ENCODE measurements at places on chromosomes 16 and 17.

- DNase-seq = no peak
Measured at GRCh38 chr16:27335349-27336053, 21.7 kb downstream of the IL4R start.

- DNase-seq = no peak
Measured at GRCh38 chr17:70677783-70678647, 508.7 kb downstream of the KCNJ2 start.

DNA sequence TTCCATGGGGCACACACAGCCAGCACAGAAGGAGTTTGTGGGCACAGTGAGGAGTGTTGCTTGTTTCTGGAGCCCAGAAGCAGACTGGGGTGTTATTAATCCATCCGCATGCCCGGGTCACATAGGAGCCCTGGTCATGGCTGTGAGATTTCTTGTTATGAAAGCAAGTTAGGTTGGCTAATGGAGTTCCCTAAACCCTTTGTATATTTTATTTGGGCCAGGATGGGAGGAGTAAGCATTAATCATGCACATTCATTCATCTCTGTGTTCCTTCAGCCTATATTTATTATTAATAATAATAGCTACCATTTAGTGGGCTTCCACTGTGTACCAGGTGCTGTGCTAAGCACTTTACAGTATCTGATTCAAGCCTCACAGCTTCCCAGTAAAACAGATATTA lies 200.6 kb upstream of the CDH5 start:
- DNase-seq = no peak

DNA sequence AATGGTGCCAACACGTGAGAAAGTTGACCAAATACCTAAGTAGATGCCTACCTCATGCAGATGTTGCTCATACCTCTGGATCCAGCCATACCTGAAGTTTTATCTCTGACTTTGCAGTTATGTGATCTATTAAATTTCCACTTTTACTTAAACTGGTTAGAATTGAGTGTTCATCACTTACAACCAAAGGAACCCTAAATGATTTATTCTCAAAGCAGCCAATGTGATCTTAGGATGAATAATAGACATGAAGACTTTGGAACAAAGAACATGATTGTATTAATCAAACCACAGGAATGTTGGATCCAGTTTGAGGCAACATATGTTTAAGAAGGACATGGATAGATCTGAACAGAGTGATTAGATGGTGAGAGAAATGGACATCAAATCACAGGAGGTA lies 68.7 kb downstream of the IRX6 start:
- no peak for DNase-seq

DNA sequence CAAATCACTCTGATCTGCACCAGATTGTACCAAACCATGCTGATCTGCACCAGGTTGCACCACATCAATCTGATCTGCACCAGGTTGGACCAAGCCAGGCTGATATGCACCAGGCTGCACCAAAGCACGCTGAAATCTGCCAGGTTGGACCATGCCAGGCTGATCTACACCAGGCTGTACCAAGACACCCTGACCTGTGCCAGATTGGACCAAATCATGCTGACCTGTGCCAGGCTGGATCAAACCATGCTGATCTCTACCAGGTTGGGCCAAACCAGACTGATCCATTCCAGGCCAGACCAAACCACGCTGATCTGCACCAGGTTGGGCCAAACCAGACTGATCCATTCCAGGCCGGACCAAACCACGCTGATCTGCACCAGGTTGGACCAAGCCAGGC lies 15.5 kb downstream of the QRICH2 start:
- DNase-seq = no peak

DNA sequence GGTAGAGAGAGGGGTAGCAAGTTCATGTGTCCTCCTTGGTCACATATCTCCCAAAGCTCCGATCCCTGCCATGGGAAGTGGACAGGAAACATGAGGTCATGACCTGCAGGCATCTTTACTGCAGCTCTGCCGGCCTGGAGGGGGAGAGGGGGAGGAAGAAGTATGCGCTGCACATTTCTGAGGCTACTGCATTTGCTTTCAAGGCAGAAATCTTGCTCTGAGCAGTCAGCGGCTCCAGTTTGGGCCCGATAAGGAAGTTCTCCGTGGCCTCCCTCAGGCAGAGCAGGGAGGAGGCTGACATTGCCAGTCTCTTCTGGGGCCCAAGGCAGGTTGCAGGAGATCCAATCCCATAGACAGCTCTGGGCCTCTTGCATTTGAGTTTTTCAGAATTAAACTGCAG lies 1.5 kb upstream of the NHERF1 start:
- no peak for DNase-seq

- DNase-seq = no peak
Measured at GRCh38 chr17:21548236-21548635, 144.1 kb upstream of the KCNJ18 start.

GRCh38 chr17:74271901-74272561 lies 2.0 kb upstream of the DNAI2 start:
- no peak for DNase-seq

DNA sequence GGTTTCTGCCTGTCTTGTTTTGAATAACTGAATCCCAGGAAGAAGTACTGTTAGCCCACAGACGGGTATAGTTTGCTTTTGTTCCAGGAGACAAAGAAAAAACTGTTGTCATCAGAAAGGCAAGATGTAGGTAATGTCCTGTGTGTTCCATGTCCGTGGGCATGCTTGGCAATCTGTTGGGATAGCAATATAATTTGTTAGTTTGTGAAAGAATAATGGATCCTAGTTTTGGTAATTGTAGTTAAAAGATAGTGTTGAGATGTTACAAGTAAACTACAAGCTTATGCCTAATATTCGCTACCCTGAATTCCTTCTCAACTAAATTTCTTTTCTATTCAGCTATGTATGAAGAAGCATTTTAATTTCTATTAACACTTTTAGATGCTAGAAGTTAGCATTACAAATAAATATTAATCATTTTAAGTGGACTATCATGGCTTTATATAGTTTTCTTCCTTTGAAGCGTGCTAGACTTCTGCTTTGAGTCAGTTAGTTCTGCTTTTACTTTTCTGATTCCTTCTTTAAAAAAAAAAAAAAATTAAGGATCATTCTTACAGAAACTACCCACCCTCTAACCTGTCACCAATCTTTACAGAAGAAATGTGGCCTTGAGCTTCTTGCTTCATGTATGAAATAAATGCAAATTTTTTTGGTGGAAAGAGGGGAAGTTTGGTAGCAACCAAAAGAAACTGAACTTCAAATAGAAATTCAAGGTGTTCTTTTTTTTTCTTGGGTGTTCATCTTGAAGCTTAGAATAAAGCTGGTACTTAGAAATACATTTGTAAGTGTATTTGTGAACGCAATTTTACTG lies 2.4 kb downstream of the EVI2A start:
- DNase-seq = no peak

GRCh38 chr17:6110088-6110487 lies 39.9 kb downstream of the WSCD1 start:
- no peak for DNase-seq

GRCh38 chr16:49441366-49441780 lies 67.8 kb downstream of the C16orf78 start:
- DNase-seq = no peak

- DNase-seq = no peak
Measured at GRCh38 chr17:61366715-61367413, 32.8 kb upstream of the TBX2 start.

DNA sequence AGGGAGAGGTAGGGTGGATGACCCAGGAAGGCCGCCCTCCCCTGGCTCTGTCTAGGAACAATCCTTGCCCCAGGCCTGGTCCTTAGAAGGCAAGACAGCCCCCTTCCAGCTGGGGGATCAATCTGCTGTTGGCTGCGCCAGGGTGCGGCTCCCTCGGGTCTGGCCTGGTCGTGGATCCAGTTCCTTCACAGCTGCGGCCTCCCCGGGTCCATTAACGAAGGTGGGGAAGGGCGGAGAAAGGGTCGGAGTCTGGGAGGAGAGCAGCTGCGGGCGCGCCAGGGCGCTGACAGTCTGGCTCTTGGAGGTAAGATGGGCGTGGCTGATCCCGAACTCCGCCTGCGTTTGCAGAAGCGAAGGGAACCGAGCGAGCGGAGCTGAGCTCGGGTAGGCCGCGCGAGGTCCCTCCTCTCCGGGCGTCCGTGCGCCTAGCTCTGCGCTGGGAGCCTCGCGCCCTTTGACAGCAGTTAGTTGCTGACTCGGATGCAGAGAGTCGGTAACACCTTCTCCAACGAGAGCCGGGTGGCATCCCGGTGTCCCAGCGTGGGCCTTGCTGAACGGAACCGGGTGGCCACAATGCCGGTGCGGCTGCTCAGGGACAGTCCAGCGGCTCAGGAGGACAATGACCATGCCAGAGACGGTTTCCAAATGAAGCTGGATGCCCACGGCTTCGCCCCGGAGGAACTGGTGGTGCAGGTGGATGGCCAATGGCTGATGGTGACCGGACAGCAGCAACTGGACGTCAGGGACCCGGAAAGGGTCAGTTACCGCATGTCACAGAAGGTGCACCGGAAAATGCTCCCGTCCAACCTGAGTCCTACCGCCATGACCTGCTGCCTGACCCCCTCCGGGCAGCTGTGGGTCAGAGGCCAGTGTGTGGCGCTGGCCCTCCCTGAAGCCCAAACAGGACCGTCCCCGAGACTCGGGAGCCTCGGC lies at the start of gene HSPB9:
HSPB9 (plus strand) TSS at position 434 of the 933 bp plus-strand sequence; CDS start at position 481, 47 bp downstream.
- DNase-seq = no peak

- DNase-seq = no peak
Measured at GRCh38 chr16:87835882-87836331, 33.4 kb downstream of the SLC7A5 start.
